ENCODE measurements at places on chromosomes 3 and 15.

GRCh38 chr15:77544162-77544561 is 88.5 kb downstream of the LINGO1 start:
- DNase-seq, result no peak

- no peak for DNase-seq
Observed at GRCh38 chr15:83422081-83422480, 25.1 kb upstream of the SH3GL3 start.

- DNase-seq, result no peak
Observed at GRCh38 chr3:12901623-12902045, 60.3 kb upstream of the RPL32 start.

- no peak for DNase-seq
Observed at GRCh38 chr3:120765830-120766493, 23.4 kb downstream of the GTF2E1 start.

- no peak for DNase-seq
Observed at GRCh38 chr3:129563850-129564535, 21.0 kb downstream of the H1-8 start.

DNA sequence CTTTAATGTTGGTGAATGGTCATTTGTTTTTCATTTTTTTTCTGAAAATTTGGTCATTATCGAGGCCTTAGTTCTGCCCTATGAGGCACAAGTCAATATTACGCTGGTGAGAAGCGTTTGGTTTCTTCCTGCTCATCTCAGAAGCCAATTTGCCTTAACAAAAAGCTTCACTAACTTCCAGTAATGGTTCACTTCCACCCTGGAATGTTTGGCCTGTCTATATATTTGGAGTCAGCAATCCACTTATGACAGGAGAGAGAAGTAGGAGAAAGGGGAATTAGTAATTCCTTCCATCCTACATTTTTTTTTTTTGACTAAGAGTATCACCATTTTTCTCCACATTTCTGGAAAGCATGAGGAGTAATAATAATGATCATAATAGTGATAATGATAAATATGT is 124.4 kb downstream of the DIPK2A start:
- DNase-seq, result no peak

- no peak for DNase-seq
Observed at GRCh38 chr3:56633602-56634535, 49.2 kb downstream of the TASOR start.

- peak; percentile 80 for DNase-seq
Observed at GRCh38 chr3:142976621-142977398, 13.3 kb upstream of the PAQR9 start.

- no peak for DNase-seq
Observed at GRCh38 chr3:64039332-64039731, 16.0 kb upstream of the PSMD6 start.

- no peak for DNase-seq
Observed at GRCh38 chr3:72490688-72491435, 357.4 kb downstream of the SHQ1 start.

- DNase-seq, result no peak
Observed at GRCh38 chr3:54988302-54988837, 60.5 kb upstream of the LRTM1 start.

GRCh38 chr15:58527573-58528187 is 95.9 kb downstream of the LIPC start:
- DNase-seq, result no peak

- no peak for DNase-seq
Observed at GRCh38 chr3:75101329-75102147, 487.1 kb upstream of the CNTN3 start.

- no peak for DNase-seq
Observed at GRCh38 chr3:140187656-140188221, 252.8 kb downstream of the CLSTN2 start.
